Stimulated activated CD4-positive, alpha-beta T cell treated with anti-CD3 and anti-CD28 coated beads, TNF-alpha, amount 100 ng/mL, for 1 hour (primary cell): ENCODE measurements at places on chromosomes 1 and 21.

GRCh38 chr1:98668733-98669132 is 7.2 kb downstream of the SNX7 start:
- DNase-seq, result no peak

- no peak for DNase-seq
Observed at GRCh38 chr1:235637756-235638534, 11.6 kb downstream of the GNG4 start.

GRCh38 chr21:40938078-40938477 is 91.1 kb upstream of the DSCAM start:
- no peak for DNase-seq

- DNase-seq, result no peak
Observed at GRCh38 chr21:33040215-33040614, 14.5 kb downstream of the OLIG2 start.

- DNase-seq, result no peak
Observed at GRCh38 chr1:228378873-228379460, 27.7 kb downstream of the TRIM11 start.

- DNase-seq, result peak; percentile 31
Observed at GRCh38 chr1:235093696-235094592, 34.7 kb downstream of the TOMM20 start.

DNA sequence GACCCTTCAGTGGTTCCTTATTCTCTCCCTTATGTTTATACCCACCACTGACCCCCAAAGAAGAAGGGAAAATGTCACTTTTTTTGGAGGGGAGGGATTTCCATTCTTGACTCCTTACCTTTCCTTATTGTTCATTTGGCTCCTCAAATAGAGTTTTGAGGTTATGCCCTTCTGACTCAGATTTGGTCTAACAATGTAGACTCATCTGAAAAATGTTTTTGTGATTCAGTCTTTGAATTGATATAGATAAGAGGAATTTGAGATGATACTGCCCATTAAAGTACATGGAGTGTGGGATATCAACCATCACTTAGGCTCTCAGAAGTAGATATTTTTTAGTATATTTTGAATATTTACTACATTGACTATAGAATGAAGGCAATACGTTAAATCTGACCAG is 16.1 kb downstream of the USP1 start:
- DNase-seq, result no peak
